Stromal cell of bone marrow (primary cell): ENCODE measurements at places on chromosomes 5 and 9.

GRCh38 chr9:84945878-84946538, 276.5 kb downstream of the NTRK2 start:
- DNase-seq: no peak

DNA sequence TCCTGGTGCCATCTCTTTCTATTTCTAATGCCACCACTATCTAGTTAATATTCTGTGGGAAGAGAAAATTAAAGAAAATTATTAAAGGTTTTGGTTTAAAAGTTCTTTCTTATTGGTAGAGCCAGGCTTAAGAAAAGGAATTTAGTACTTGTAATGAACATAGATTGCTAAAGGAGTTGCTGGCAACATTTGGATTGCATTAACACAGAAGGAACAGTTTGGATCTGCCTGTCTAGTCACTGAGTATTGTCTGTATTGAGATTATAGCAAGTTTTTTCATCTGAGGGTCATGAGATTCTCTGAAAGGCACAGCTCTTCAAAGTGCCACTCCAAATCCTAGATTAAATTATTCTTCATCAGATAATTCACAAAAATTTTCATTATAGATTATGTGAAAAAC, 32.0 kb downstream of the FSD1L start:
- DNase-seq: no peak

GRCh38 chr5:129018837-129019236, 53.5 kb downstream of the SLC27A6 start:
- DNase-seq: no peak

DNA sequence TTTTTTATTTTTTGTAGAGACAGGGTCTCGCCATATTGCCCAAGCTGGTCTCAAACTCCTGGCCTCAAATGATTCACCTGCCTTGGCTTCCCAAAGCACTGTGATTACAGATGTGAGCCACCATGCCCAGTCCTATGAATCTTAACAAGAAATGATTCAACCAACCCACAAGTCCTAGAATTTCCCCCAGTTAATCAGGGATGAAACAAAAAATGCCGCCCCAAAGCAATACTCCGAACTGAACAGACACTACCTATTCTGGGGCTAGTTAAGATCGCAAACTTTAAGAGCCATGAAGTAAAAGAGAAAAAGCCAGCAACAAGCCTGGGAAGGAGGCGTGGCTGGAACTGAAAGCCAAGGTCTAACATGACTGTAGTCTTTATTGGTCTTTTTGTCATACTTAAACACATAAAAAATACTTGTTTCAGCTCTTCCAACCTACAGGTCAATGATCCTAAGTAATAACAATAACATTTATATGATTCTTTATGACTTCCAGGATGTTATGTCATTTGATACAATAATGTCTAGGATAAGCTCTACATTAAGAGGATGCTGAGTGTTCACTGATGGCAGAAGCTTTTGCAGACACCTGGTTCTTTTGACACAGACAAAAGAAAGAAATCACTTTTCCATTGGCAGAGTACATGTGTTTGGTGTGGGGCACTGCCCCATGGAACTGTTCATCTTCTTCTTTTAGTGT, 361.1 kb upstream of the TLE4 start:
- DNase-seq: no peak

DNA sequence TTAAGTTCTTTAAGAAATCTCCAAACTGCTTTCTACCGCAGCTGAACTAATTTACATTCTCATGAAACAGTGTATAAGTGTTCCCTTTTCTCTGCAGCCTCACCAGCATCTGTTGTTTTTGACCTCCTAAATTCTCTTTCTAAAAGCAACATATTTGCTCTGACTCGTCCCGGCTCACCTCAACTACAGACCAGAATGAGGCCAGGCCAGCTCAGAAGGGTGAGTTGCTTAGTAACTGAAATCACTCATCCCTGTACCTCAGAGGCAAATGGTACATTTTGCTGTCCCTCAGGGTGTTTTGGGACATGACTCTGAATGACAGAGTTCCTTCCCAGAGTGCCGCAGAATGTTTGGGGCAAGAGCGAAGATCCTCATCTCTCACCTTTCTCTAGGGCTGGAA, 127.5 kb downstream of the FRMD3 start:
- DNase-seq: no peak

GRCh38 chr5:39475881-39476842, 51.4 kb upstream of the DAB2 start:
- peak; percentile 51 for DNase-seq

- no peak for DNase-seq
Observed at GRCh38 chr9:128201441-128202369, 1.5 kb upstream of the DNM1 start.

DNA sequence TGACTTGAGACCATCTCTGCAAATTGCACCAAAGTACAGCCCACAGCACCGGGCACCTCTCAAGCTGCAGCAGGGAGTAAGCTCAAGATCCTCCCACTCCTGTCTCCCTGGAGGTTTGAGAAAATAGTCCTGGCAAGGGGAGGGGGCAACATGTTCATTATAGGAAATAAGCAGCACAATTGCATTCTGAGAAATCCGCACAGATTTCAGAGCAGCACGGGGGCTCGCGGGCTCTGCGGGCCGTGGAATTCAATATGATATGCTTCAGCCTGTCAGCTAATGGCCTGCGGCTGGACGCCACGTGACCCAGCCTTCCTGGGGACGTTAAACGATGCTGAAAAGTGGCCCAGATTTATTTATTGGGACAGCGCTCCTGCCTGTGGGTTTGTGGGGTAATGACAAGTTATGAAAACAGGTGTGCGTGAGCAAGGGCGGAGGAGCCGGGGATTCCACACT, 156.4 kb downstream of the DAB2IP start:
- DNase-seq: no peak

DNA sequence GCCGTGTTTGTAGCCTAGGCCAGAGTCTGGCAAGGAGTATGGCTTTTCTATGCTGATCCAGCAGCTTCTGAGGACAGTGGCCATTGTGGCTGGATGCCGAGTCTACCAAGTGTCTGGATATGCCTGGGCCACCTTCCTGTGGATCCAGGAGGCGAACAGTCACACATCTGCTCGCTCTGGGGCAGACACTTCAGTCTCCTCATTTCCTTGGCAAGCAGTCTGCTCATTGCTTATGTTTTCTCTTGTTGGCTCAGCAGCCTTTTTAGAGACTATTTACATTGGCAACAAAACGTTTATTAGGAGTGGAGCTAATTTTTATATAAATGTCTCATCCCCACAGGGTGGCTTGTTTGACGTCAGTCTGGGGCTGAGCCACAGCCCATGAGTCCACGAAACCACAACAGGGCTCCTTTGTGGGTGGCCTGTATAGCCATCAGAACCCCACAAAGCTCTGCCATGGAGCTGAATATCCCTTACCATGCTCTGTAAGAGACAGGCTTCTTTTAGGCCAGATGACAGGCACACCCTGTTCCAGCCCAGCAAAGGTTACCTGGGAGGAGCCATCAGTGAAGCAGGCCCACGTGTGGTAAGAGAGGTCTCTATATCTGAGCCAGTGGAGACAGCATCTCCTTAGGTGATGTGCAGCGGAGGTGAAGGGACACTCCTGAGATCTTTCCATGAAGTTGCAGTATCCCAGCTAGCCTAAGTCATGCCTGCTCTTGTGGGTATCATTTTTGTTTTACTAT, 221.7 kb downstream of the DIRAS2 start:
- DNase-seq: no peak

DNA sequence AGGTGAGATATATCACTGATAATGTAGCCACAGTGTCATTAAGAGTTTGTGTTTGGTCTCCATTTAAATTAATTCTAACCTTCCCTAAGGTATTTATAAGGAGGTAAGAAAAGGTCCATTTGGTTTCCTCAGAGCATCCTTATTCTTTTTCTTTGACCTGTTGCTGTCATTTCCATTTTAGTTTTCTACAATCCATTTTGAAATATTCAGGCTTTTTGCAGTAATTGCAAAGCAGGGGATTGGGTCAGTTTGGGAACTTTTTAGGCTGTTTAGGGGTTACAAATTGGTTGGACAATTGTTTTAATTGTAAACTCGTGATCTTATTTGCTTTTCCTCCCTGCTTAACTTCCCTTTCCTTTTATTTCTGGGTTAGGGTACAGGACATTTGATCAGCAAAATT, 42.6 kb upstream of the PDZD2 start:
- DNase-seq: no peak

DNA sequence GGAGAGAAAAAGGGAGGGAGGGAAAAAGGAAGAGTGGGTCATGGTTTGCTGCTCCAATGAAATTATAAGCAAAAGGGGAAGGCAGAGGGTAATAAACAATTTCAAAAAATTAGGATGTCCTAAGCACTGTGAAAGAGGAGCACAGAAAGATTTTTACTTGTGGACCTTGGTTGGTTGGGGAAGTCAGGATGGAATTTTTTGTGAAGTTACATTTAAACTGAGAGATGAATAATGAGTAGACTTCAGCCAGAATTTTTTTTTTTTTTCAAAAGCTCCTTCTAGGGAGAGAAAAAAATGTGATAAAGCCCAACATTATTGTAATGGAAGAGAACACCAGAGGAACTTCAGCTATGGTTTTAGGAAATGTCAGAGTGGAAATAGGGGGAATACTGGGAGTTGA, 515.9 kb upstream of the PAPPA start:
- DNase-seq: no peak

- no peak for DNase-seq
Observed at GRCh38 chr9:126630458-126631237, 16.9 kb downstream of the LMX1B start.

- peak; percentile 43 for DNase-seq
Observed at GRCh38 chr5:141519605-141520565, 31.0 kb downstream of the PCDHGC5 start.

DNA sequence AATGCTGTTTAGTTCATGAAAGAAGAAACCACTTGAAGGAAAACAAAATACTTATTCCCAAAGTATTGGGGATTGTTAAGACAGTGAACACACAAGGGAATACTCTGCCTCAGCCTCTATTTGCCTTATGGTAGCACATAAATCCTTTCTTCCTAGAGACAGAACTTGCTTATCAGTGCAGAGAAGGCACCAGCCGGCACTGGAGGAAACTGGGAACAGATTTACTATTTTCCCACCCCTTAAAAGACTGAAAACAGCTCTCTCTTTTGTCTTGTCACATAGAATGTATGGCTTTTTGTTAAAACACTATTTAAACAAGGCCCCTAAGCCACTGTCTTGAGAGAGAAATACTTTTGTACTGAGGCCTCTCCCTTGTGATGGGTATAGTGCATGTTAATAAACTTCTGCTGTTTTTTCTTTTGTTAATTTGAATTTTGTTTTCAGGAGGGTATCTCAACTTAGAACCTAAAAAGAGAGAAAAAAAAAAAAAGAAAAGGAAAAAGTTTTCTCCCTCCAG, 40.7 kb upstream of the EDIL3 start:
- DNase-seq: no peak

GRCh38 chr5:94366811-94367210, 251.6 kb downstream of the KIAA0825 start:
- no peak for DNase-seq

GRCh38 chr9:14466828-14467227, 152.9 kb upstream of the NFIB start:
- no peak for DNase-seq

GRCh38 chr9:1044643-1045042, 5.5 kb upstream of the DMRT2 start:
- no peak for DNase-seq

DNA sequence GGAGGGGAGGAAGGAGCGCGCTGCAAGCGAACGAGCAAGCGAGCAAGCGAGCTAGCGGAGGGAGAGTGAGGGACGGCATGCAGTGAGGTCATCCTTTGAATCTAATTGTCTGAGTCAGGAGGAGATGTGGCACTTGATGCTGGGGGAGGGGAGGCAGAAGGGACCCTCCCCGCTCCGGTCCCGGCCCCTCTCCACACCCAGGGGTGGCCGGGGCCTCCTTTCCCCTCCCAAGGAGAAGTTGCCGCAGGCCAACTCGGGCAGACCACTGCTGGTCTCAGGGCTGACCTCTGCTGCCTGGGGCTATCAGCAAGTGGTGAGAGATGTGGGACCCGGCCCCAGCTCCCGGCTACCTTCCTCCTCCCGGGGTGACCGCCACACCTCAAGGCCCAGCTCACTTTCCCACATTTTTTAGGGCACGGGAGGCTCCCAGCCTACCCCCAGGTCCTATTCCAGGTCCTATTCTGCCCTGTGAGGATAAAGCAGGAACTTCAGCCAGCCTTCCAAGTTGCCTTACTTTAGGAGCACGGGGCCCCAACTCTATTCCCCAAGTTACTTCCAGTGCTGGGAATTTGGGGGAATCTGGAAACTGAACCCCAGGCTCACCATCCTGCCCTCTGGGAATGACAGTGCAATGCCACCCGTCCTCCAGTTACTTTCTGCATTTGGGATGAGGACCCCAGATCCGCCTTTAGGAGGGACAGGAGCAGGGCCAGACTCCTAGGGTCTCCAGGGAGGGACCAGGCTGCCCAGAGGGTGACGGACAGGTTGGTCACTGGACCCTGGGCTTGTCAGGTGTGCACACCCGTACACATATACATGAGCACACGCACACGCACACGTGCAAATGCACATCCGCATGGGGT, 11.1 kb downstream of the CNTFR start:
- DNase-seq: peak; percentile 19

DNA sequence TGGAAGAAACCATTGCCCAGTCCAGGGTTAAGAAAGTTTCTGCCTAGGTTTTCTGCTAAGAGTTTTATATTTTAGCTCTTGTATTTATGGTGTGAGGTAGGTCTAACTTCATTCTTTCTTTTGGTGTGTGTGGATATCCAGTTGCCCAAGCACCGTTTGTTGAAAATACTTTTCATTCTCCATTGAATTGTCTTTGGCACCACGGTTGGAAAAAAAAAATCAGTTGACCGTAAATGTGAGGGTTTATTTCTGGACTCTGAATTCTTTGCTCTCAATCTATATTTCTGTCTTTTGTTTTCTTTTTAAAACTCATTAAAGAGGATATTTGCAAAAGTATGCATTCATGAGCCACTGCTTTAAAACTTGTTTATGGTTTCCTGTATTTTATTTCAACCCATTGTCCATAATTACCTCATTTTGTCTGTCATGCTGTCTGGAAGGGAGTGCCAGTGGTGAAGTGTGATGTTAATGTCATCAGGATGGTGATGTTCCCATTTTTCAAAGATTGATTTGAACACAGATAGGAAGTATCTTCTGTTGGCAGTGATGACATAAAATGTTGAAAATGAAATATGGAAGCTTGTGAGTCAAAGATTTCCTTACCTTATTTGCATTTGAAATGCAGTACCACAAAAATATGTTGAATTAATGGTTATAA, 33.9 kb downstream of the HABP4 start:
- no peak for DNase-seq

DNA sequence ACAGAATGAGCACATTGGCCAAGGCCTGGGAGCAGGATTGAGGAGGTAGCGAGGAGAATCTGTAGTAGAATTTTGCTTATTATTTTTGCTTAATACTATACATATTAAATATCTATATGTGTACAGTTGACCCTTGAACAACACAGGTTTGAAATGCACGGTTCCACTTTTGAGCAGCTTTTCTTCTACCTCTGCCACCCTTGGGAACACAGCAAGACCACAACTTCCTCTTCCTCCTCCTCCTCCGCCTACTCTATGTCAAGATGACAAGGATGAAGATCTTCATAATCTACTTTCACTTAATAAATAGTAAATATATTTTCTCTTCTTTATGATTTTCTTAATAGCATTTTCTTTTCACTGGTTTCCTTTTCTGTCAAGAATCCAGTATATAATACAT, 541.4 kb downstream of the KCTD16 start:
- DNase-seq: no peak

GRCh38 chr9:114855488-114855887, 49.6 kb upstream of the TNFSF15 start:
- DNase-seq: no peak

GRCh38 chr5:168209244-168209995, 82.0 kb upstream of the WWC1 start:
- peak; percentile 48 for DNase-seq

- no peak for DNase-seq
Observed at GRCh38 chr9:87973122-87973521, 1.2 kb downstream of the CDK20 start.
